ENCODE measurements at places on chromosomes 6 and 20. TPM values are rescaled to one million over a fixed set of nuclear protein-coding genes. Genes with fewer than 3 reads are reported as not detected.

GRCh38 chr6:41966961-41967311, 25.3 kb upstream of the CCND3 start:
- DNase-seq, result no peak

DNA sequence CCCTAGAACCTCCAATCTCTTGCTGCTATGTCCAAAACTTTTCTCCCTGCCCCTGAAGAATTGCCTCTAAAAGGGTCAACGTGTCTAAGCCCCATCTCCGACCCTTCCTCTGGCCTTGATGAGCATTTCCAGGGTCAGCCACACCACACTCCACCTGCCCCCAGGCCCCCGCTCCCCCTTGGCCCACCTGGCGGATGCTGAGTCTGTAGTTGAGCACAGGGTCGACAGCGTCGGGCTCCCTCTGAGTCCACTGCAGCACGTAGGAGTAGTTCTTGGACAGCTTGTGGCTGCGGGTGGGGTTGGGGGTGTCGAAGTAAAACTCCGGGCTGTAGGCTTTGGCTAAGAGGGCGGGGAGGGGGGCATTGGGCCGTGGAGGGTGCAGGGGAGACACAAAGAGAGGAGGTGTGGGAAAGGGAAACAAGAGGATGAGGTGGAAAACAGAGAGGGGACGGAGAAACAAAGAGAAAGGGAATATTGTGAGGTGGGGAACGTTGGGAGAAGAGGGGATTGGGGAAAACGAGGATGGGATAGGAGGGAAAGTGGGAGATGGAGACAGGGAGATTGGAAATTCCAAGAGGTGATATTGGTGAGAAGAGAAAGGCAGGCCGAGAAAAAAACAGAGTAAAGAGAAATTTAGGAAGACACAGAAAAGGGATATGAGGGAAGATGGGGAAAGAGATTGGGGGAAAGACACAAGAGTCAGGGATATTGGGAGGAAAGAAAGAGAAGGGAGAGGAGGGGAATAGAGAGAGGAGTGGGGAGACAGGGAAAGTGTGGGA, 50.5 kb downstream of the MDGA1 start:
- DNase-seq, result no peak

NOTCH4 gene
- 15.6 TPM for polyA plus RNA-seq

DNA sequence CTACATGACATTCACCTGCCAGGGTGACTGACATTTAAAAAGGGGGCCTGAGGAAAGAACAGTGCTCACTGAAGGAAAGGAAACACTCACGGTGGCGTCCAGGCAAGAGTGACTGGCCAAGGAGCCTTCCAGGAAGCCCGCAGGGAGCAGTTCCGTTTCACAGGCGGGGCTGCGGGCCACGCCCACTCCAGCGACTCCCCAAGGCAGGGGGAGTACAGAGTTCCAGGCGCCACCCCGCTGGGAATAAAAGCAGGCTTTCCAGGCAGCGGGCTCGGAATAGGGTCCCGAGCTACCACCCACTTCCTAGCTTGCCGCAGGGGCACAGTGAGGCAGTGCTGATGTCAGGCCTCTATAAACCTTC, 34.2 kb downstream of the PKIG start:
- no peak for DNase-seq

All from left kidney (tissue), 8 donors.